Hepatic stellate cell (primary cell): ENCODE measurements at places on chromosomes 6 and 20.

DNA sequence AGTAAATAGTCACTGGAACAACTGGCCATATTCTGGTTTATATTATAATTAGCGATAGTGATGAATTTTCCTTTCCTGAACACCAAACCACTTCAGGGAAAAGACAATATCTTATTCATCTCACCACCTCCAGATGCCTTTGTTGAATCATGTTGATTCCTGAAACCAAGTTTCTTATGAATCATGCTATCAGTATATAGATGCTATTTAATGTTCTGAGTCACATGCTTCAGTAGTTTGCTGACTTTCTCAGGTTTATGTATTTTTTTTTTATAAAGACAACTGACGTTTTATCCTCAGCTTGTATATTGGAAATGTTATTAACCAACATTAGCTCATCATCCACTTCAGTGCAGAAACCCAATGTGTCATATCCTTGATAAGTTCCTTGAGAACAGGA lies 710.2 kb upstream of the POU3F2 start:
- DNase-seq = no peak

DNA sequence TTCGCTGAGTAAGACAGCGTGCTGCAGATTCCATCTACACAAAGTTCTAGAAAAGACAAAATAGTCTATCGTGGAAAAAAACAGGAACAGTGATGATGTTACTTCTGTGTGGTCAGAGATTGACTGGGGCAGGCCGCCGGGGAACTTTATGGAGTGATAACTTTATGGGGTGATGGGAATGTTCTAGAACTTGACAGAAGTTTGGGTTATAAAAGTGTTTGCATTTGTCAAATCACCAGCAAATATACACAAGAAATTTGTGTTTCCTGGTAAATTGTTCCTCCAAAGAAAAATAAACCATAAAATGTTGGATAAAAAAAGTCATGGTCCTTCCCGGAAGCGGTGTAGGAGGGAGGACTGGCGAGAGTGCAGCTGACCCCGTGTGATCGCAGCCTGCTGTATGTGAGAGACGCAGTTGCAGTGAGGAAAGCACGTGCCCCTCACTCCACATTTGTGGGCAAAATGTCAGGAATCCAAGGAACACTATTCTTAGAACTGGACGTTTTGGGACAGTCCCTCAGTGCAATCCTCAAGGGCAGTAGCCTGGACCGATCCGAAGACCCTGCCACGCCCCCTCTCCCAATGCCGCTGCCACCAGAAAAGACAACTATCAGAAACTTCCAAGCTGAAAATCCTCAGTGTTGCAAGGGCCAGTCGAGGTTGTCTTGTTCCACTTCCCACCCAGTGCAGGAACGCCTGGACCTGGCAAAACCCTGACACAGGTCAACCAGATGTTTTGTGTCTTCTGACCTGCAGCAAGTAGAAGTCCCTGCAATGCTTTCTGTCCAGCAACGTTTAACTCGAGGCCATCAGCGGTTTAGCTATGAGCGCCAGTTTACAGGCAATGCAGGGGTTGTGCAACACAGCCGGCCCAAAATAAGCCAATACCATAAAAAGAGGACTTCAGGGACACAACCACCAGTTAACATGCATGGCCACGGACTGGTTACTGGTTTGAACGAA lies 80.5 kb upstream of the QKI start:
- DNase-seq = no peak

- no peak for DNase-seq
These were observed 53.0 kb upstream of the SUPT3H start for GRCh38 chr6:45430590-45431202.

DNA sequence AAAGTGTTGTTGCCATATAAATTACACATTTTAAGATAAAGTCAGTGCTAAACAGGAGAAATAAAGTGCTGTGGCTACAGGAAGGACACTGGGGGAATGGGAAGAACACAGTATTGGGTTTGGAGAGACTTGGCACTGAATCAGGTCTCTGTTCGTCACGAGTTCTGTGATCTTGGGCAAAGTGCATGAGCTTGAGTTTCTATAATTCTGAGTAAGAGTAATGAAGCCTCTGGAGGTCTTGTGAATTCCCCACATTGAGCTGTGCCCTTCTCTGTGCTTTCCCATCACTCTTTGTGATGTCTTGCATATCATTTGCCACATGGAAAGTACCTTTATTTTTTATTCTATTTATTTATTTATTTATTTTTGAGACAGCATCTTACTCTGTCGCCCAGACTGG lies 16.8 kb upstream of the EEF1A1 start:
- no peak for DNase-seq

DNA sequence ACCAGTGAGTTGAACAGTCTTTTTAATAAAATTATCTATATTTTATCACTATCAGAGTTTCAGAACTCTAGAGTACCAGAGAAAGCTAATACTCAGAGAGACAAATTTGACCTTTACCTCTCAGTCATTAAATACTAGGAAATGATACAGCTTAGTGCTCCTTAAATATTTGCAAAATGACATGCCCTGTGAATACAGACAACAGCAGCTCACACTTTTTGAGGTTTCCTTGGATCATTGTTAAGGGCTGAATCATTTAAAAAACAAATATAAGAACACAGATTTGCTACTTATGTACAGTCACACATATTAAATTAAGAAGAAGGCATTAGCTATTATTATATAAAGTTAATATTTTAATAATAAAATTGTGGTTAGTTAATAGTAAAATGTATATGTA lies 1158.7 kb upstream of the EYS start:
- DNase-seq = no peak

GRCh38 chr6:56605435-56605834 lies 37.3 kb downstream of the DST start:
- no peak for DNase-seq

DNA sequence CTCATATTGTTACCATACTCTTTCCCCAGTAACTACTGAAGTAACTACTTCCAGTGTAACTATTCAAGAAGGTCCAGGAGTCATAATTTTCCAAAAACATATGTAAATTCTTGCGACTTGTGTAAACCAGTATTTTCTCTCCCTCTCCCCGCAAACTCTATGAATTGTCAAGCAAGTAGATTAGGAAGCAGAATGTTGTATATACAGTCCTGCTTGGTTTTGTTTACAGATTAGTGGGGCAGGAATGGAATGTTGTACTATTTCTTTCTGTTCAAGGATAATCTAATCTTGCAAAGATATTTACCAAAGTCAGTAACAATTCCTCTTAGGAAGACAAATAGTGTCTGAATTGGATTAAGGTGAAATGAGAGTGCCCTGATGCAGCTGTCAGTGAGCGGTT lies 234.9 kb upstream of the PLN start:
- DNase-seq = no peak

DNA sequence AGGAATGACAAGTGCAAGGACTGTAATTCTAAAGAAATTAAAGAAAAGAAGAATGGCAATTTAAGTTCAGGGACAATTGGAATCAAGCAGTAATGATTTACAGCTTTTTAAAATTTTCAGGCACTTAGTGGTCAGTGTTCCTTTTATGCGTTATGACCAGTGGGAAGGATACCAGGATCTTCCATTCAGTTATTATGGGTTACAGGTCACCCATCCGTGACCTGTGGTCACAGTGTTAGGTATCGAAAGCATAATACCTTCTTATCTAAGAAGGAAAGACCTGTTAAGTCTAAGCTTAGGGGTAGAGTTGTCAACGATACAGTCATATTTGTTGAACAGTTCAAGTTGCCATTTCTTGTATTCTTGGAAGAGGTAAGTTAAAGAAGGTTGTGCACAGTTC lies 253.8 kb downstream of the LAMA2 start:
- no peak for DNase-seq

GRCh38 chr6:32968867-32969684 lies 682 bp downstream of the BRD2 start:
- peak; percentile 52 for DNase-seq

GRCh38 chr6:162377735-162378134 lies 349.8 kb downstream of the PRKN start:
- no peak for DNase-seq

- DNase-seq = no peak
These were observed 75.1 kb downstream of the SNX9 start for GRCh38 chr6:157898169-157898568.

DNA sequence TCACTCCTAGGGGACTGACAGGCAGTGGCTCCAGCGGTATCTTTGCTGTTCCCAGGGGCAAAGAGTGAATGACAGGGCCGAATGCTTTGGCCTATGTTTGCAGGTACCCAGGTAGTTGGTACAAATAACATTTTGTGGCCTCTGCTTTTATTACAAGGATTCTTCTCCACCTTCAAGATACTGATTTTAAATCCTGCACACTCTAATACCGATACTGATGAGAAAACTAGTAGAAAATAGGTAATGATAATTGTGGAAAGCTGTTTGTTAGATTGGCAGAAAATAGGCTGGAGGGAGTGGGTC lies 772 bp downstream of the HINT3 start:
- DNase-seq = no peak

- DNase-seq = peak; percentile 95
These were observed at the start of gene TASP1 for GRCh38 chr20:13638496-13639149. Gene TASP1 (minus strand): TSS chr20:13638932. CDS start chr20:13630078, 8,854 bp downstream.

DNA sequence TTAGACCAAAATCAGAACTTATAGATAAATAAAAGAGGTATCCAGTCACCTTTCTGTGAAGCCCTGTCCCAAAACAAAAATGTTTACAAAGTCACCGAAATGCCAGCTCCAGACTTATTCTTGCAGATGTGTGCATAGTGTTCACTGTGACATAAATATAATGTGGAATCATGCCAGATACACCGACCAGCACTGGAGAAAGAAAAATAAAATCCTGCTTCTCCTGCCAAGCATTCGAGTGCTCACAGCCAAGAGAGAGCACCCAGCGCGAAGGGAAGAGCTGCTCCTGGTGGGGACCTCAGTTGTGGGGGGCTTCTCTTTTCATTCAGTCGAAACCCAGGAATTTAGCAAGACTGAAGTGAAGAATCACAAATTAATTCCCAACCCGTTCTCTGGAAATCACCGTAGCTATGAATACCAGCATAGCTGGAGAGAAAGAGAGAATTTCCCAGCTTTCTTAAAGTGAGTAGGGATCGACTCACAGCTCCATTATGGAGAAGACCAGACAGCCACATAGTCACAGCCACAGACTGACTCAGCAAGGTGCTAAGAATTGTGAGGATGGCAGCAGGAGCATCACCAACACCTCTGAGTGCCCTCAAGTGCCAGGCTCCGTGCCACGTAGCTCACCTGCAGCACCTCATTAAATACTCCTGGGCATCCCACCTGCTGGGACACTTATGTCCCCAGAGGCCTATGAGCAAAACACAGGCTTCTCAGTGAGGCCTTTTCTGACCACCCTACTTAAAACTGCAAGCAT lies 33.2 kb downstream of the BFSP1 start:
- peak; percentile 31 for DNase-seq

GRCh38 chr20:51042657-51043247 lies 19.8 kb upstream of the KCNG1 start:
- DNase-seq = no peak

GRCh38 chr6:135066397-135066796 lies 11.8 kb upstream of the HBS1L start:
- DNase-seq = no peak

DNA sequence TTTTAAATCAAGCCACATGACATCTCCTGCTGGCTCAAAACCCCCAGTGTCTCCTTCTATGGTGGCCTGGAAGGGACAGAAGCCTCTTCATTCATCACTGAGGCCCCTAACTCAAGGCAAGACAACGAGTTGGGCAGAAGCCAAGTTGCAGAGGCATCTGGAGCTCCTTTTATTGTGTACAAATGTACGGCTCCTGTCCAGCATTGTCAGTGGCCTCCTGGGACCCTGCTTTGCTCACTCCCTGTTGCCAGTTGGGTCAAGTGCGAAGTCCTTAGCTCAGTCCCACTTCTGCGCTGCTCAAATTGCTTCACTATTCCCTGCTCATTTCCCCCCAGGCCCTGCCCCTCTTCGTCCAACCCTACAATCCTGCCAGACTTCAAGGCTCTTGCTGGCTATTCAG lies 181.2 kb upstream of the PMEPA1 start:
- DNase-seq = no peak

GRCh38 chr20:52082612-52083011 lies 109.0 kb downstream of the ZFP64 start:
- DNase-seq = no peak

- no peak for DNase-seq
These were observed 205.7 kb upstream of the TCF21 start for GRCh38 chr6:133683308-133683580.

DNA sequence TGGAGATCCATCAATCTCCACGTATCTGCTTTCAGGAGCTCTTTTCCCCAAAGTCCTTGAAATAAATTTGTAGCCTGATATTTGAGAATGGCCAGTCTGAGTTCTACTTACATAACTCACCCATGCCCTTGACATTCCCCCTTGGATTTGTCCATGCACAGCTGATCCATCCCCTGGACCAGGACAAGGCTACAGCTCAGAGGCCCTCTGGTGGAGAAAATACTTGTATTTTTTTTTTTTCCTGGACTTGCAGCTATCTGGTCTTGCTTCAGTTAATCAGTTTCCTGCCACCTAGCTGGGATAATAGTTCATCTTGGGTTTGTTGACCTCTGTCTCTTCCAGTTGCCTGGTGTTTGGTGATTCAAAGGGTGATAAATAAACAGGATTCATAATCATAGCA lies 467.6 kb downstream of the DHX35 start:
- no peak for DNase-seq

DNA sequence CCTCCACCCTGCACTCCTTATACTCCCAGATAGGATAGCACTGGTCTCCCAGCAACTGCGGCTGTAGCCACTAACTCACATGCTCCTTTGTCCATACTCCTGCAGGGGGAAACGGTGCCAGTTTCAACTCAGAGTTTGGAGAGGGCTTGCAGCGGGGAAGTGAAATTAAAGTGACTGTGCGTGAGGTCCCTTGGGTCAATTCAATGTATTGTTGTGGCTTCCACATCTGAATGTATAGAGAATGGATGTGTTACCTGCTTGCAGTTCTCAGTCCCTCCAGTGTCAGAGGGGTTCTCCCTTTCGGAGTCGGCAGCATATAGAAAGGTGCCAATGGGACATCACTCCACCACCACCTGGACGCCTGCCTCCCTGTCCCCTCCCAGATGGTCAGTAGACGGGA lies 93.6 kb upstream of the CNKSR3 start:
- DNase-seq = no peak

GRCh38 chr6:85672050-85672449 lies 29.4 kb upstream of the SYNCRIP start:
- DNase-seq = no peak
